Brain microvascular endothelial cell (primary cell): ENCODE measurements at places on chromosomes 6 and 20.

DNA sequence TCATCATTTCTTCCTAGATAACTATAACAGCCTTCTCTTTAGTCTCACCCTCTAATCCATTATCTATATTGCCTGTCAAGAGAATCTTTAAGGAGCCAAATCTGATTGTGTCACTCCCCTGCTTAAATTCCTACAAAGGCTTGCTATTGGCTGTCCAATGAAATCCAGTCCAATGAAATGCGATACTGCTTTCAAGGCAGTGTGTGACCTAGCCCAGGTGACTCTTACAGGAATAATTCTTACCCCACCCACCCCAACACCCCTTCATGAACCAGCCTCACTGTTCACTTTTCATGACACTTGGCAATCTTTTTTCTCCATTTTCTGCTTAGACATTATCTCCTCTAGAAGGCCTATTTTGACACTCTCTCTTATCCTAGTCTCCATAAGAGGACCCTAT lies 163.3 kb upstream of the MARCKS start:
- DNase-seq = no peak

DNA sequence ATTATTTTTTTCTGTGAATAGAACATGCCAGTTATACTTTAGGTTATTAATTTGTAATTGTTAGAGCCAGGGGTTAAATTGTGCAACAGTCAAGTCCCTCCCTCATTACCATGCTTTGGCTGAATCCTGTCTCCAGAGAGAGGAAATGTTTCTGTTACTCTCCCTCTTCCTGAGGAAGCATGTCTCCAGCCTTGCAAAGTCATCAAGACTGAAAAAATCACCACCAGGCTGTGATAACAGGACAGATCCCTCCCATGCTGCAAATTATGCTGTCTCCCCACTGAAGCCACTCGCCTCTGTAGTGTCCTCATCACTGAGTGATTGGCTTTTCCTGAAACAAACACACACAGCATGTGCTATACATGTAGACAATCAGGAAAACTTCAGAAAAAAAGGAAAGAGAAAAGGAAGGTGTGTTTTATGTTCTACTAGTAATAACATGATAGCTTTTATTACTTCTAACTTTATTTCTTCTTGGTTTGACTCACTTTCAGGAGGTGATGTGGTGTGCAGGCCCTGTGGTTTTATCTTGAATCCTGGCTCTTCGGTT lies 290.0 kb upstream of the JAG1 start:
- no peak for DNase-seq

- DNase-seq = no peak
Observed at GRCh38 chr20:8036771-8037170, 17.2 kb upstream of the TMX4 start.

GRCh38 chr6:163496205-163496604 lies 81.7 kb downstream of the QKI start:
- DNase-seq = no peak

- DNase-seq = no peak
Observed at GRCh38 chr6:143513410-143513809, 1.9 kb upstream of the FUCA2 start.
